ENCODE measurements at places on chromosomes 11 and 22.

- no peak for DNase-seq
Observed at GRCh38 chr11:91810871-91811270, 413.7 kb upstream of the FAT3 start.

DNA sequence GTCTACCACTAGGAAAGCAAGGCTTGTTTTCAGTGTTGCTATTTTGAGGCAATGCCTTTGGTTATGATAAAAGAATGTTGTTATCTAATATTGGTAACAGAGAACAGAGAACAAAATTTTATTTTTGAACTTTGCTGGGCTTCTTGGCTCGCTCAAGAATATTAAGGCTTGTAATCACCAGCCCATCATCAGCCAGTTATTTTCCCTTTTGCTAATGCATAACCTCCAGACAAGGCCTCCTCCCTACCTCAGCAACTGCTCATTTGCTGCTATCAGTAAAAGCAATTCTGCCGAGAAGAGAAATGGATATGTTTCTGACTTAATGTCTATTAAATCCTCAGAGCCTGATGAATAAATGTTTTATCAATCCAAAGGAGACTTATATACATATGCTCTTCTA, 8.9 kb downstream of the MTMR2 start:
- DNase-seq = no peak

GRCh38 chr11:69874178-69874983, 55.2 kb upstream of the FGF3 start:
- DNase-seq = no peak

DNA sequence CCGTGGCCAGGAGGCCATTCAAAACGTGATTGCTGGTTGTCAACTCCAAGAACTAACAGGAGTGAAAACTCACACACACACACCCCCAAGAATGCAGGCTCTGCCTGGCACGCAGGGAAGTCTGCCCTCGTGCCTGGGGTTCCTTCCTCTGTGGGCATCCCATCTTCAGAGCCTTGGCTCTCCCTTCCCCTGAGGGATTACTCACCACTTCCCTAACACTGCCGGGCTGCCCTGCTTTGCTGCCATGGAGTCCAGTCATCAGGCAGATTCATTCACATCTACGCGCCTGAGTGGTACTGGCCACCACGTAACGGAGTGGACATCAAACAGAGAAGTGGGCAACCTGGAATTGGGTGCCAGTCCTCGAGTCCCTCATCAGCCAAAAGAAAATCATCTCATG, 120.7 kb upstream of the TMEM45B start:
- no peak for DNase-seq

- DNase-seq = no peak
Observed at GRCh38 chr11:10878408-10879214, 20.8 kb upstream of the ZBED5 start.

- no peak for DNase-seq
Observed at GRCh38 chr11:67582011-67582410, 1.6 kb upstream of the GSTP1 start.

GRCh38 chr11:125372088-125372487, 124.0 kb downstream of the FEZ1 start:
- DNase-seq = no peak

DNA sequence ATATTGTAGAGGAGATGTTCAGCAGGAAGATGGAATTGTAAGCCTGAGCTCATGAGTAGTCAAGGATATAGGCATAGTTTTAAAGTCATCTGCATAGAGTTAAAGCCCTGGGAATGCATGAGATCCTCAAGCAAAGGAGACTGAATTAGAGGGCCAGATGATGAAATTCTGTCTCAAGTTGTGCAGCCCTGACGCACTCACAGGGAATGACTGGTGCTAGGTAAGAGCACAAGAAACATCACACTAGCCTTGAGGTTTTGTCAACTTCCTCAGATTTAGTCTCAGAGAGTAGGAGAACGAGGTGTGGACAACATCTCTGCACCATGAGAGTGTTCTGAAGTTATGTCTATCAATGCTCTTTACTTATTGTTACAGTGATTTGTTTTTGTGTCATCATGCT, 5.8 kb downstream of the RAB38 start:
- no peak for DNase-seq

GRCh38 chr11:64100782-64101353, 65.0 kb downstream of the MACROD1 start:
- no peak for DNase-seq

- DNase-seq = no peak
Observed at GRCh38 chr11:118007040-118007439, 20.8 kb downstream of the IL10RA start.

DNA sequence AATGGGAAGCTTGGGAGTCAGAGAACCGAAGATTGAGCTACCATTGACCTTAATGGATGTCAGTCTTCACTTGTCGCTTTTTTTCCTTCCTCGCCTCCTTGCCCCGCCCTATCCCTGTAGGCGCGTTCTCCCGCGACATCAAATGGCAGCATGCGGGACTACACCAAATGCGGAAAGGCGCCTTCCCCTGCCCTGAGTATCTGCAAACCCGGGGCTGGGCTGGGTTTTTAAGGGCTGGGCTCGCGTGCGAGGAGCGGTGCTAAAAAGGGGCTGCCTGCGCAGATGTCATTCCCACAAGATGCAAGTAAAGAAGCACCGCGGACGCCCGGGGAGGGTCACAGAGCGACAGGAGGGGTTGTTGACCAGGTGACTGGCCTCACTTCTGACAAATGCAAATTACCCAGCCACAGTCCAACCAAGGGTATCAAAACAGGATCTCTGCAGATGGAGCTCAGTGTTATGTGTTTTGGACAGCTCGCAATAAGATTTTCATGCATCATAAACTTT, 4.7 kb upstream of the FAM111B start:
- DNase-seq = peak; percentile 34

DNA sequence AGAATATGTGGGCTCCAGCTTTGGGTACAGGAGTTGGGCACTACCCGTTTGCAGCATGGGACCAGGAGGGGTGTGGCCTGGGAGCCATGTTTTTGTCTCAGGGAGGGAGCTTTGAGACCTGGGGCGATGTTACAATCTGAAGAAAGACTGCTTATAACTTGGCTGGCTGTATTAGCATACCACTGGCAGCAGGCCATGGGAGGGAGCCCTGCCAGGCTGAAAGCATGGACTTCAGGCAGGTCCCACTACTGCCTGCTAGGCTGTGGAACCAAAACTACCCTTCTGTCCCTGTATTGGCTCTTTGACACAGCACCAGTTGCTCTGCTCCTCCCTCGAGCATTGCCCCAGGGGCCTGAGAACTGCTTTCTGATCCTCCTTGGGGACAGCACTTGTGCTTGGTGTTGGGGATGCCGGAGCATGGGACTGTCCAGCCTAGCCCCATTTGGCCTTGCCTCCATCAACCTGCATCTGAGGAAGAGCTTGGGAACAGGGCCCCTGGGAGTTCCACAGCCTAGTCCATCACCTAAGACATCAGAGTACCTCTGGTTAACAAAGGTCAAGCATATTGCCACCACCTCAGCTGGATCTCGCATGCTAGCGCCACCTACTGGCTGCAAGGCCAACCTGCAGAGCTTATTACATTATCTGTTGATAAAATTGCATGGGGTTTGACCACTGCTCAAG, 217.4 kb downstream of the SBF2 start:
- peak; percentile 35 for DNase-seq

GRCh38 chr11:91133361-91133760, 910.5 kb upstream of the CHORDC1 start:
- no peak for DNase-seq

DNA sequence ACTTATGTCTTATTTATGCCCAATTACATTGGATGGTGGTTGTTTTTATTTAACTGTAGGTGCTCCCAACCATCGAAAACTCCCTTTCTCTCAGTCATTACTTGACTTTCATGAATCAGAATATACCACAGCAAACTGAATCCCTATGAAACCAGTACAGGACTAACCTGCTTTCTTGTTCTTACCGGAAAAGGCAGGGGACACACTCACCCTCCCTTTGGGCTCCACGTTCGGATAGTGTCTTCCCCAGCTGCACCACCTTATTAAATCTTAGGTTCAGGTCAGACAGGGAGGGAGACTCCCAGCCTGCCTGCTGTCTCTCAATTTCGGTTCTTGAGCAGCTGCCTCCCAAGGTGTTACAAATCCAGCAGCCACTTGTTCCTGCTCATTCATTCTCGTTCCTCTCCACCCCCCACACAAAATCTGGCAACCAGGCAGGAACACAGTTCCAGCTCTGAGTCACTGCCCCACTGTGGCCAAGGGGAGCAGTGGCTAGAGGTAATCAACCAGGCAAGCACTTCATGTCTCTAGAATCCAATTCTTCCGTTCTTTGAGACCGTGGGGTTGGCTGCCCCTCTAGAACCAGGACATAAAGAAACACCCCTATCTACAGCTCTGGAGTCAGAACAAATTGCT, 133.0 kb downstream of the PLEKHA7 start:
- no peak for DNase-seq

- DNase-seq = no peak
Observed at GRCh38 chr11:9736365-9736764, 72.5 kb downstream of the SWAP70 start.

DNA sequence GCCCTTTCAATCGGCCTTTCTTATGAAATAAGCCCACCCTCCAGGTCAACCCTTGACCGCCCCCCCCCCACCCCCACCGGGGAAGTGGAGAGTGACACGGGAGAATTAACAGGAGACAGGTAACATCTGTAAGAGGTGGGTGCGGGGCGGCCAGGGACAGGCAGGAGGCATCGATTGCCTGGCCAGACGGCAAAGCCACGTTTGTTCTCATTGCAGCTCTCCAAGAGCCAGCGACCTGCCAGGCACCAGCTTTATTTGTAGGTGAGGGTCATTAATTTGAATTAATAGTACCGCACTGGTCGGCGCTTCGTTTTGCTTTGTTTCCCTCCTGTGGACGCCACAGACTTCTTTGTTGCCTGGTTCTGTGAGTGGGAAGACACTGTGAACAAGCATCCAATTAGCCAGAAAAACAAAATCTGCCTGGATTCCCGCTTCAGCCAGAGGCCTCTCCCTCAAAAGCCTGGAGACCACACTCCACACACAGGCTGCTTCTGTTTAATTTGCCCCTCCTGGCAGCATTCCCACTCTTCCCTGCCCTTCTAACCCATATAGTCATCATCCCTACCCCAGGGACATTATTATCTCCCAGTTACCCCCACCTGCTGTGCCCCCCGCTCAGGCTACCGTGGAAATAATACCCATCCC, 104.5 kb upstream of the OPCML start:
- DNase-seq = no peak

DNA sequence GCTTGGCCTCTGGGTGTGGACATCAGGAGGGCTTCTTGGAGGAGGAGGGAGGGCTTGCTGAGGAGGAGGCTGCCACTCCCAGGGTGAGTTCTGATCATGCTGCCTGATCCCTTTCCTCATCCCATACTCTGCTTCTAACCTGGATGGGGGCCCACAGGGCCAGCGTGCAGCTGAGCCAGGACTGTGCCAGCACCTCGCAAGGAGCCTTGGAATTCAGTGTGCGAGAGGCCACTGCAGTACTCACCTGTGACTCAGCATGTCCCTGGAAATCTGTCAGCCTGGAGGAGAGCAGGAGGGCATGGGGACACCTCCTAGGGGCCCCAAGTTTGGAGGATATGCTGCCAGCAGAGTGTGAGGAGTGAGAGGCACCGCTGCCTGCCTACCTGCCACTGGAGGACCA, 4.2 kb upstream of the GAB4 start:
- no peak for DNase-seq

GRCh38 chr11:82873919-82874333, 26.3 kb downstream of the PRCP start:
- DNase-seq = no peak

DNA sequence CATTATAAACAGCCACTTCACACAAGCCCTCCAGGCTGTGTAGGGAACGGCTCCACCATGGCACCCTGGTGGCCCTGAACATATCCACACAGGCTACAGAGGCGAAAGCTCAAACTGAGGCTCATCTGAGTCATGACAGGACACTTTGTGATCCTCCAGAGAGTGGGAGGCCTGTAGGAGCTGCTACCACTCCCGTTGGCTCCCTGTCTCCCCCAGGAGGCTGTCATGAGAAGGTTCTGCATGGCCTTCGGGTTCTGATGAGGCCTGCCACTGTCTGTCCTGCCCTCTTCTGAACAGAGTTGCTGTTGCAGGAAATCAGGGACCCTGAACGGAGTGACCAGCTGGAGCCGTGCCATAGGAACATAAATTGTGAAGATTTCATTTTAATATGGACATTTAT, 23.8 kb upstream of the ALDH3B2 start:
- no peak for DNase-seq

DNA sequence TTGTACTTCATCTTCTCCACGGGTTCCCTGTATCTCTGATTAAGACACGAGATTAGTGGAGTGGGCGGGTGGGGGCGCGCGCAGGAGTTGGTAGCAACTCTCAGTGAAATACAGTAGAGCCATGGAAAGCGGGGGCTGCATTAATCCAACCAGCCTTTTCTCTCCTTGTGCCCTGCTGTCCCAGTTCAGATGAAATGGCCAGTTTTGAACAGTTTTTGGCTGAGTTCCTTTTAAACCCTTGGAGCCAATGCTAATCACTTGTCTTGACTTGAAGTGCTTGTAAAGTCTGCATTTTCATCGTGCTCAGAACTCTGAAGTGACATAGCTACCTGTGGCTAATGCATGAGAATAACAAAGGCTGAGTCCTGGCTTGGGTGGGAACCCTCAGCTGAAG, 734 bp upstream of the TMEM123 start:
- DNase-seq = no peak

DNA sequence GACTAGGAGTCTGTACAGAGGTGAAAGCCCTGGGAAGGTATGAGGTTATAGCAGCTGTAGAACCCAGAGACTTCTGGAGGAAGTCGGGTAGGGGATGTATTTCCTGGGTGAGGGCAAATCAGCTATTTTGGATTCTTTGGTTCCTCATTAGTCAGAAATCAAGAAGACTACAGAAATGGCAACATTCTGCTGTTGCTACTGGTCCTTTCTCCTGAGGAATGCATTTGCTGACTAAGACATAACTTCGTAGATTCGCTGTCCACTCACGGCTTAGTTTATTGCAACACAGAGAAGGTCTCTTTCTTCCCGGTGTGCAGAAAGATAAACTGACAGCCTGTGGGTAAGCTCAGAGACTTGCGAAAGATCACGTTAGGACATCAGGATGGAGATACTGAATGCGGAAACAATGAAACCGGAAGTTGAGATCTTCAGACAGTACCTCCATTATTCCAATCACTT, 25.3 kb upstream of the SESN3 start:
- DNase-seq = no peak

- no peak for DNase-seq
Observed at GRCh38 chr11:110984147-110984546, 261.4 kb upstream of the POU2AF2 start.

DNA sequence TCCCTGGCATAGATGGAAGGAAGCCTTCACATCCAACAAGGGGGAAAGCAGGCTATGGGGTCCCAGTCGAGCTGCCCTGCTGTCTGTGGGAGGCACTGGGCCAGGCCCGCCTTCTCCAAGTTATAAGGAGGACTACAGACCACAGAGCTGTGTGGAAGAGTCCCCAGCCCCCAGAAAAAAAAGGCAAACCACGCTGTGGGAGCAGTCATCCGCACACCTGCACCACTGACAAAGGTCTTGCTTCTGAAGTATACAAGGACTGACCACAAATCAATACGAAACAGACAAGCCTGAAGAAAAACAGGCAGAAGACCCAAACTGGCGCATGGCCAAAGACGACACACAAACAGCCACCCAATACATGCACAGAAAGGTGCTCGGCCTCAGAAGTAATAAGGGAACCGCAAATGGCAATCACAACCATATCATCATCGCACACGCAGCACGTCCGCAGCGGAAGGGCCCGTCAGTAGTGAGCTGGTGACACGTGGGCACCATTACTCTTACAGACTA, 384.1 kb downstream of the CTTN start:
- DNase-seq = no peak

Measured in stimulated activated CD4-positive, alpha-beta T cell treated with anti-CD3 and anti-CD28 coated beads, Interleukin-12 subunit alpha, Interleukin-12 subunit beta, amount 100 ng/mL, for 24 hours (primary cell).